Stimulated activated naive CD8-positive, alpha-beta T cell treated with anti-CD3 and anti-CD28 coated beads, Interleukin-15, Interleukin-2, amounts not matched to agents 100 U/mL and 50 U/mL, for 24 hours (primary cell): ENCODE measurements at places on chromosomes 2 and 18.

DNA sequence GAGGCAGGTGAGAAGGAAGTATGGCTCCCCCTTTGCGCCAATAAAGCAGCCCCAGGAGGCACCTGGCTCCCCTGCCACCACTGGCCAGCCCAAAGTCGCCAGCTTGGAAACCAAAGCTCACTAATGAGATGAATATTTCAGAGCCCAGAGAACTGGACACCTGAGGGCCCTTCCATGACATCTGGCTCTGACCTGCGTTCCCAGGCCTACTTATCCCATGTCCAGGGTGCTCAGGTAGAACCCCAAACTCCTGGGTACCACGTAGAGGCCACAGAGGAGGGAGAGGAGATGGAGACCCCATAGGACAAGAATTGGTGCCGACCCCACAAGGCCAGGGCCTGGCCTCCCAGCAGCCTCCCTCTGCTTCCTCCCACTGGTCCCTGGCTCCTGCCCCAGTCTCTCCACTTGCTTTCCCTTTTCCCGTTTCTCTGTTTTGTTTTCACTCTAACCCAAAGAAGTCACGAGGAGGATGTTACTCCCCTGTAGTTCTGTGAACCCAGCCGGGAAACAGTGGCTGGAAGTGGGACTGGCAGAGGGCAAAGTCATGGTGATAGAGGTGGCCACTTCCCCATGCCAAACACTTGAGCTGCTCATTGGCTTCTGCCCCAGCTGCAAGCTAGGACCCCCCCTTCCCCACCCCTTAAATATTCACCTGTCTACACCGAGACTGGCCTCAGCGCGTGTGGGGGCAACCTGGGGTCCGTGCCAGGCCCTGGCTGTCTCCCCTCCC, 820 bp downstream of the TMBIM1 start:
- no peak for DNase-seq

DNA sequence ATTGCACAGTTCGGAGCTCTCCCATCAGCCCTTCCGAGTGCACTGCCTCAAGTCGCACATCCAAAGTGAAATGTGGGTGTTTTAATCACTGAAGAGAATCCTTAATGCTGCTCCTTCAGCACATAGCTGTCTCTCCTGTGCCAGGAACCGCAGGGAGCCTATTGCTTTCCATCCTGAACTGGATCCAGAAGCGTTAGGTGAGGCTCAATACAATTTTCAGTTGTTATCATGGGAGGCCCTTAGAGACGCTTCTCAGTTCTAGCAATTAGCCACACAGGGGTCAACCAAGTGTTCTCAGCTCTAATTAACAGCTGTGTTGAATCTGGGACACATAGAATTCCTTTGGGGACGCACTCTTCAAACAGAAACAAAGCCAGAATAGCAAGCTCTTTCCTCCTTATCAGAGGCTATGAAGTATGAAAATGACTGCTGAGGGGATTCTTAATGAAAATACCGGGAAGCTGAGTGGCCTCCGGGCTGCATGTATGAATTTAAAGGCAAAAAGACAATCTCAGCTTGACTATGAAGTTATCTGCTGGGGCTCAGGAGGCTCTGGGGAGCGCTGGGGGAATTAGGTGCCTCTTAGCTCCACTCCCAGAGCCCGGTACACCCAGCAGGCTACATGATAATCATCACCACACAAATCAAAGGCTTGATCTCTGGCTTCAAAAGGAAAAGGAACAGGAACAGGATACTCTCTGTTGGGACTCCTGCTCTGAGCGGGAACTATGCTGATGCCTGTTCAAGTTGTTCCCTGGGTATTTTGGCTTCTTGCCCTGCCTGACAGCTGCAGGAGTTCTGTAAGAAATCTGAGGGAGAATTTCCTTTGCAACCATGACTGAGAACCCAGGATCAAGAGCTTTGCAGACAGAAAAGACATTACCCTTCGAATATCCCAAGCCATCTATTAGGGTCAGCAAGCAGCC, 55.4 kb upstream of the NCOA1 start:
- DNase-seq: no peak

GRCh38 chr2:168416555-168416954, 39.5 kb upstream of the CERS6 start:
- no peak for DNase-seq

GRCh38 chr2:138110453-138111083, 146.3 kb downstream of the HNMT start:
- DNase-seq: no peak

DNA sequence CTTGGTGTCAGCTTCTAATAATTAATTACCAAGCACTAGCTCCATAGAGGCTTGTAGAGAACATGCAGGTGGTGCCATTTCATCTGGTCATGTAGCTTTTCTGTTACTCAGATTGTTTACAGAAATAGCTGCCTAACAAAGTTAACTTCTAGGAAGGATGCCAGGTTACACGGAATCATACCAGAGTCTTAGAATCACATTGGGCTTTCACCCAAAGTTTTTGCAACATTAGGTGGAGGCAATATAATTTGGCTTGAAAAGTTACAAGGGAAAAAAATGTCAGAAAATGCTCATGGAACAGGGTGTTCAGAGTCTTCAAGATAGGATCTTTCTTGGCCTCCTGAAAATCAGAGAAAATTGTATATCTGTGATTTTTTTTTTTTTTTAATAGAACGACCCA, 135.6 kb downstream of the ARHGAP15 start:
- DNase-seq: no peak

DNA sequence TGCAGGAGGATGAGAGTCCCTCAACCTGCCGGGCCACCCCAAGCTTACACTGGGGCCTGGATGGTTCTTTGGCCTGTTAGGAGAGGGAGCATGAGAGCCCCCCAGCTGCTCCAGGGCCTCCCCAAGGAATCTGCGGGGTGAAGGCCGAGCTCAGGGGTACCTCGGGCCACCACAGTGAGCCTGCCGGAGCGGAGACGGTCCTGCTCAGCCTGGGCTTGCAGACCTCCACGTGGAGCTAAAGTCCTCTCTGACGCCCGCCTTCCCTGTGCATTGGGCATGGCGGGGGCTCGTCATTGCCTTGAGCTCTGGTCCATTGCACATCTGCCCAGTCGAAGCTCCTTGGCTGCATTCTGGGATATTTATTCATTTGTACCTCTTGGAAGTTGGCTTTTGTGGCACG, 62.7 kb downstream of the ASB1 start:
- no peak for DNase-seq

DNA sequence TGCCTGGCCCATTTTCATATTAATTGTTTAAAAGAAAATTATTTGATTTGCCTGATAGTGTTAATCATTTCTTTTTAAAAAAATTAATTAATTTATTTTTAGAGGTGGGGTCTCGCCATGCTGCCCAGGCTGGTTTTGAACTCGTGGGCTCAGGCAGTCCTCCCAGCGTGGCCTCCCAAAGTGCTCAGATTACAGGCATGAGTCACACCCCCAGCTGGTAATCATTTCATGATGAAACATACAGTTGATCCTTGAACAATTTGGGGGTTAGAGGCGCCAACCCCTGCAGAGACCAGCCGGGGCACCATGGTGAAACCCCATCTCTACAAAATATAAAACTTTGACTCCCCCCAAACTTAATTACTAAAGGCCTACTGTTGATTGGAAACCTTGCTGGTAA, 7.9 kb downstream of the GPN1 start:
- no peak for DNase-seq

DNA sequence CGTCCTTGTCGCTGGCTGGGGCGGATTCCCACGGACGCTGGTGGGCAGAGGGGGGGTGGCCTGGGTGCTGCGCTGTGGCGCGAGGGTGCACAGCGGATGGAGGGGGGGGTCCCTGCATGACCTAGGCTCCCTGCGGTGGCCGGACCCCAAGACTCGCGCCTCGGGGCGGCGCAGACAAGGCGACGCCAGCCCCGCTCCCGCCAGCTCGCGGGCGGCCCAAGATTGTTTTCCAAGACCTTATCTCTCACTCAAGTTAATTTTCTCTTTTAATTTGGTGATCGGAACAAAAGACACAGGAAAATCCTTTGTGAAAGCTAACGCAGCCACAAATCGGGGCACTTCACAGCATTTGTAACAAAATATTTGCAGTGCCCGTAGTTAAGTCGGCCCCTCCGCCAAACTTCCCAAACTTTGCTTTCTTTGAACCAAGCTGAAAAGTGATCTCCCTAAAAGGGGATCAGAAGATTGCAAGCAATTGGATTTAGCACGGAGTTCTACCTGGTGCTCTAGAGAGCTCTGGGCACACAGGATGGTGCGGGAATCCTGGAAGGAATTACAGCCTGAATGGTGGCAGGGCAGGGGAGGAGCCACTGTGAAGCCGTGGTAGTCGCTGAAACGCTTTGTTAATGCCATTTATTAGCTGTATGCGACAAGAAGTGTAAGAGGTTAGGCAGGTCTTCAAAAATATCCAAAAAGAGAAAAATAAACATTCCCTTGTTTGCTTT, 4.8 kb upstream of the ID2 start:
- no peak for DNase-seq

- DNase-seq: no peak
Measured at GRCh38 chr18:76565238-76566173, 70.5 kb upstream of the ZNF516 start.

DNA sequence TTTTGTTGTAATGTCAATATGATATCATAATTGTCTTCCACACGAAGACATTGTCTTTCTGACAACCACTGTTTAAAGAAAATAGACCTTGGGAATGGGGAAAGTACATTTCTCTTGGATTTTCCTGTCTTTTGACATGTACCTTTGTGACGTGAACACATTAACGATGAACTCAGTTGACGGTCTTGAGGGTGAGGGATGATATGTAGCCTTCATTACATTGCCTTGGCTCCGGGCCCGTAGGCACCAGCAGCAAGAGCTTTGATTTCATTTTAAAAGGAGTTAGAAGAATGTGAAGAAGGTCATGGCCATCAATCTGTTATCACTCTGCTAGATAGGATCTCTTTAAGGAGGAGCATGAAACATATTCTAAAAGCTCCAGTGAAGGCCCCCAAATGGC, 80.9 kb downstream of the LYPD6B start:
- DNase-seq: no peak

GRCh38 chr2:139366681-139367080, 586.5 kb upstream of the NXPH2 start:
- DNase-seq: no peak

- no peak for DNase-seq
Measured at GRCh38 chr18:63320975-63321265, 1.4 kb upstream of the BCL2 start.

GRCh38 chr18:77366720-77367641, 117.3 kb downstream of the GALR1 start:
- DNase-seq: no peak

DNA sequence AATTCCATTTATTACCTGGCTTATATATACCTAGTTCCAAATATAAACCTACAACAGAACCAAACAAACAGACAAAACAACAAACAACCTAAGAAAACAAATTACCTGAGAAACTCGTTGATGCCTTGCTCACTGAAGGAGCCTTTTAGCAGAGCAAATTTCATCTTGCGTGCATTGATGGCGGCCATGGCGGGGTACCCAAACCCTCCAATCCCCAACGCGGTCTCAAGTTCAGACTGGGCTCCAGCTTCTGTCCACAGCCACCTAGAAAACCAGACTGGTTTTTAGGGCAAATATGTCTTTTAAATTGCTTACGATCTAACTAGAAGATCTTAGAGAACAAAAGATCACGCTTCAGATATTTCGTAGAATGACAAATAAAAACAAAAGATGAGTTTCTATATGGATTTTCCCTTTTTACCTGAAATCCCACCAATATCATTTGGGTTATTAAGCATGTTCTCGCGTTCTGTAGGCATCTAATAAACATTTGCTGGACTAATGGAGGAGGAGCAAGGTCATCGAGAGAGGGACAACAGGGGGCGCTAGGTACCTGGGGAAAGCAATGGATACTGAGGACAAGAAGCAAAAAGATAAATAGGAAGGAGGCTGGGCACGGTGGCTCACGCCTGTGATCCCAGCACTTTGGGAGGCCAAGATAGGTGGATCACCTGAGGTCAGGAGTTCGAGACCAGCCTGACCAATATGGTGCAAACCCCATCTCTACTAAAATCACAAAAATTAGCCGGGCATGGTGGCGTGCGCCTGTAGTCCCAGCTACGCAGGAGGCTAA, 25.2 kb downstream of the PDIA6 start:
- DNase-seq: peak; percentile 46

DNA sequence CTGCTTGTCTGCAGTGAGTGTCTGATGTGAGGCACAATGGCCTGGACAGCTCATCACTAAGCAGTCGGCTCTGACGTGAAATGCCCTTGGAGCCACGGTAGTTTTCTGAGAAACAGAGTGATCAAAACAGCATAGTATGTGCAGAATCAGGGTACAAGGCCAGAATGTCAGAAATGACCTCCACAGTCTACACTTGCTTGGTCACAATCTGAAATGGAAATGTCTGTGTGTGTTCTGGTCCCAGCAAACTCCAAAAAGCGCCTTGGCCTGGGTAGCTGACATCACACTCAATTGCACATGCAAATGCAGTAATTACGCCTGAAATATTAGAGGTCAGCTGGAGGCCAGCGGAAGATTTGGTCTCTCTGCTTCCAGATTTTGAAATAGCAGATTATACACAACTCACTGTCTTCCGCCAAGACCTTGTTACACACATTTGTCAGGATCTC, 95.4 kb downstream of the CTAGE1 start:
- no peak for DNase-seq

- DNase-seq: no peak
Measured at GRCh38 chr2:158741625-158742024, 53.5 kb upstream of the DAPL1 start.

- DNase-seq: no peak
Measured at GRCh38 chr2:222499226-222499625, 74.9 kb downstream of the SGPP2 start.

DNA sequence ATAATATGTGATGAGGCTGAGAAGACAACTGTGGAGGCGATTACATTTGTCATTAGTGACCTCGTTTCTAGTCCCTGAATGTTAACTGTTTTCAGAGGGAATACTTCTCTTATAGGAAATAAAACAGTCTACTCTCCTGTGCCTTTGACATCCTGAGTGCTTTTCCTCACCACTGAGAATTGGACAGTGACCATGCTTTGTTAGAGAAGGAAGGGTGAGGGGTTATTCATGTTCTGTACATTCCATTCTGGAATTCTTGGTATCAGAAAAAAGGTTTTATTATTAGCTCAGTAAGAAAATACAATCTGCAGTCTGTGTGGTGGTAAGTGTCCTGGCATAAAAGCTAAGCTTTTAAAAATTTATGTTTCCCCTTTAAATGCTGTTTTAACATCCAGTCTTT, 58.8 kb downstream of the PARD3B start:
- no peak for DNase-seq
